ENCODE measurements at places on chromosomes 2 and 18. TPM values are rescaled to one million over a fixed set of nuclear protein-coding genes. Genes with fewer than 3 reads are reported as not detected.

ESPNL gene
- total RNA-seq, result 0.05 TPM

KYNU gene
- not detected for total RNA-seq

DNA sequence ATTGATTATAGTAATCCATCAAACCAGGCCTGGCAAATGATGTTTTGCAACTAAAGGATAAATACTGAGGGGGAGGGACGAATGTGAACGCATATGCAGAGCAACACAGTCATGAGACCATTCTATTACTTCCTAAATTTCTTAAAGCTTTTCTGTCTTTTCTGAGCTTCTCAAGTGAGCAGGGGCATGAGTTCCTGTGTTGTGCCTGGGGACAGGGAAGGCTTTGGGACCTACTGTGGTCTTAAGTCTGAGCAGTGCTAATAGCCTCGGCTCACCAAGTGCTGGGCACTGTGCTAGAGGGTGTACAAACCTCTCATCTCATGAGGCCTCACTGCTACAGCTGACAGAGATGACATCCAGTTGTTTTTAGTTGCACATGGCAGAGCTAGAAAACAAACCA is 182.4 kb downstream of the NEDD4L start:
- peaks cover 6% of the 10 kb centered on the region for H3K27me3 ChIP-seq
- H3K36me3 ChIP-seq, result no peaks in the 10 kb centered on the region

DNA sequence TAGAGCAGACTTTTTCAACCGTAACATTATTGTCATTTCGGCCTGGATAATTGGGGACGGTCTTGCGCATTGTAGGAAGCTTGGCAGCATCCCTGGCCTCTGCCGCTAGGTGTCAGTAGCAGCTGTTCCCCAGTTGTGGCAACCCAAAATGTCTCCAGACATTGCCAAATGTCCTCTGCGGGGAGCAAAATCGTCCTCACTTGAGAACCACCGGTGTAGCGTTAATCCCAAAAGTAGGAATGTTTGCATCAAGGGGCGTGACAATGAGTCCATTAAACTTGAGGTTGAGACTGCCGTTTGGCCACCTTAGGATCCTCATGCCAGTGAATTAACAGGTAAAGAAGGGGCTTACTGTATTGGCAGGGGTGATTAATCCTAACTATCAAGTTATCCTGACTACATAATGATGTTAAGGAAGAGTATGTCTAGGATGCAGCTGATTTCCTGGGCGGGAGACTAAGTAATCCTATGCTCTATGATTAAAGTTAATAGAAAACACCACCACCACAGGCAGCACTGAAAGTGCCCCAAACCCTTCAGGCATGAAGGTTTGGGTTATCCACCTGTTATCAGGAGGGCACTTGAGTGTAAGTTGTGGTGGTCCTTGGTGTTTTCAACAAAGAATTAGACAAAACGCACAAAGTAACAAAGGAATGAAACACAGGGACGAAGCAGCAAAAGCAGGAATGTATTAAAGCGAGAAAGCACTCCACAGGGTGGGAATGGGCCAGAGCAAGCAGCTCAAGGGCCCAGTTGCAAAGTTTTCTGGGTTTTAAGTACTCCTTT is 4.9 kb upstream of the ZC3H8 start:
- H3K27me3 ChIP-seq, result no peaks in the 10 kb centered on the region
- peaks cover 20% of the 10 kb centered on the region for H3K4me1 ChIP-seq
- H3K4me3 ChIP-seq, result peak overlapping the region; percentile 48
- peak overlapping the region; percentile 80 for H3K27ac ChIP-seq

DNA sequence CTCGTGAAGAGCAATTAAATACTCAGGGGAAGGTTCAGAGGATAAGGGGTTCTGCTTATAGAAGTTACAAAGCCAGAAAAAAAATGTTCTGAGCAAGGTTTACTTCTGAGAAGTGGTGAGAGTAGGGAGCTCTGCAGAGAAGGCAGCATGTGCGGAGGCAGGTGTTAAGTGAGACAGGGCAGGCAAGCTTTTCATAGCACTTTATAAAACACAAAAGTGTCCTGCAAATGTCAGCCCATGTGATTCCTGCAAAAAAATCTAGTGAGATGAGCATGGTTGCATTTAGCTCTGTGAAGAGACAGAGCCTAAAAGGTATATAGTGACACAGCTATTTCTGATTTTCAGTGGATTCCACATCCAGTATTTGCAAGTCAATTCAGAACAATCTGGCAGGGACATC is 223.8 kb upstream of the SYT4 start:
- DNase-seq, result no peak
- H3K27me3 ChIP-seq, result no peaks in the 10 kb centered on the region
- H3K4me1 ChIP-seq, result no peaks in the 10 kb centered on the region
- H3K27ac ChIP-seq, result no peak overlapping the region
- H3K4me3 ChIP-seq, result no peak overlapping the region

DNA sequence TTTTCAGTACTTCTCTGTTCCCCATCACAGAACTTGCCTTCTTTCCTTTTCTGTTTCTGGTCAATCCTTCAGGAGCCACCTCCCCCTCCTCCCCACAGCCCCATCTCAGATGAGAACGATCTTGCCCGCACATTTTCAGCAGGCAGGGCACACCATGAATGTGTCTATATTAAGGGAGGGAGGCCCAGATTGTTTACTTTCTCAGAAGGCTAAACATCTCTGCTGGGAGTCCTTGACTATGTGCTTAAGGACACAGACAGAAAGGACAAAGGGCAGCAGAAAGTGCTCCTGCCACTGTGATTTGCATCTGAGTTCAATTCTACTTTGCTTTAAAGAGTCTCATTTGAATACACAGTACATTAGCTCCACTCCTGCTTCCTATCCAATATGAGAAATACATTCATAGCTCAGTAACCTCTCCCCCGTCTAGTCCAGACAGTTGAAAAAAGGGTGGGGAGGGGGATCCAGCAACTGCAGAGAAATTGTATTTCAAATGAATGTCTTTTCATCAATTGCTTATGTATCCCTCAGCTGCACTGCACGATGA is 175.0 kb upstream of the PARD3B start:
- H3K27me3 ChIP-seq, result peaks cover 6% of the 10 kb centered on the region
- no peak overlapping the region for H3K27ac ChIP-seq
- no peaks in the 10 kb centered on the region for H3K36me3 ChIP-seq
- no peak for DNase-seq

DNA sequence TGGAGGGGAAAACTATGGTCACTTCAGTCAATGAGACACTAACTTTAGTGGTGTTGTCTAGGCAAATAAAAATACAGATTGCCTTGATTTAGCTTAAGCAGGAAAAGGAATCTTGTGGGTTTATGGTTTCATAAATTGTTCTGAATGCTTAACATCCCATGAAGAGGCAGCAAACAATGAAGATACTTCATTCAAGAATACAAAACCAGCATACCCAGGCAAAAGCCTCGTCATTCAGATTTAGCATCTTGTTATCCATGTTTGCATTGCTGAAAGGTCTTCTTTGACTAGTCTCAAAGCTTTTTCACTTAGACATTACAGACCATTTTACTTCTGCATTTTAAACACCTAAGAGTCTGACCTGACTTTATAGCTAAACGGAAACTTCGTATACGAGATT is 272.7 kb upstream of the FSHR start:
- H3K36me3 ChIP-seq, result no peaks in the 10 kb centered on the region
- no peaks in the 10 kb centered on the region for H3K4me1 ChIP-seq
- no peaks in the 10 kb centered on the region for H3K27me3 ChIP-seq
- H3K4me3 ChIP-seq, result no peak overlapping the region
- no peak overlapping the region for H3K27ac ChIP-seq

Measured in activated CD8-positive, alpha-beta memory T cell treated with anti-CD3 and anti-CD28 coated beads, Interleukin-2, amount 10 ng/mL, durations not matched to agents 7 days and 5 days (primary cell).